Stimulated activated CD4-positive, alpha-beta T cell treated with anti-CD3 and anti-CD28 coated beads, Interleukin-1b, Interleukin-23, amount 100 ng/mL, for 1 hour (primary cell): ENCODE measurements at places on chromosomes 13 and 19.

DNA sequence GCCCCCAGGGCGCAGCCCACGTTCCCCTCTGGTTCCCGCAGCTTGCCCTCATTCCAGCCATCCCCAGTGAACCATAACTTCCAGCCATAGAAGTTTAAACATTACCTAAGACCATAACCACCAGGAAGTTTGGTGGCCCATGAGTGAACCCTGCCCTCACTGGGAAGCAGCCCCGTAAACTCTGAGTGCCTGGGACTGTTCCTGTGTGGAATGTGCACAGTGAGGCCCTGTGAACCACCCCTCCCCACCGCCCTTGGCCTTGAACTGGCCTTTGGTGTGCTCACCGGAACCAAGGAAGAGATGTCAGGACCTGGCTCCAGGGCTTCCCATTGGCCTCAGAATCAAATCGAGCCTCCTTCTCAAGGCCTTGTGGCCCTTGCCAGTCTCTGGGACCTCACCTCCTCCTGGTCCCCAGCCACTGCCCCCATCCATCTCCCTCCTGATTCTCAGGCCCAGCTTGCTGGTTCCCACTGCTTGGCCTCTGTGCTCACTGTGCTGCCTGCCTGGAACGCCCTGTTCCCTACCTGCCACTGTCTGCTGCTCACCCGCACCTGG, 46.5 kb downstream of the DNM2 start:
- no peak for DNase-seq

GRCh38 chr13:33472446-33472845, 186.9 kb upstream of the STARD13 start:
- no peak for DNase-seq

DNA sequence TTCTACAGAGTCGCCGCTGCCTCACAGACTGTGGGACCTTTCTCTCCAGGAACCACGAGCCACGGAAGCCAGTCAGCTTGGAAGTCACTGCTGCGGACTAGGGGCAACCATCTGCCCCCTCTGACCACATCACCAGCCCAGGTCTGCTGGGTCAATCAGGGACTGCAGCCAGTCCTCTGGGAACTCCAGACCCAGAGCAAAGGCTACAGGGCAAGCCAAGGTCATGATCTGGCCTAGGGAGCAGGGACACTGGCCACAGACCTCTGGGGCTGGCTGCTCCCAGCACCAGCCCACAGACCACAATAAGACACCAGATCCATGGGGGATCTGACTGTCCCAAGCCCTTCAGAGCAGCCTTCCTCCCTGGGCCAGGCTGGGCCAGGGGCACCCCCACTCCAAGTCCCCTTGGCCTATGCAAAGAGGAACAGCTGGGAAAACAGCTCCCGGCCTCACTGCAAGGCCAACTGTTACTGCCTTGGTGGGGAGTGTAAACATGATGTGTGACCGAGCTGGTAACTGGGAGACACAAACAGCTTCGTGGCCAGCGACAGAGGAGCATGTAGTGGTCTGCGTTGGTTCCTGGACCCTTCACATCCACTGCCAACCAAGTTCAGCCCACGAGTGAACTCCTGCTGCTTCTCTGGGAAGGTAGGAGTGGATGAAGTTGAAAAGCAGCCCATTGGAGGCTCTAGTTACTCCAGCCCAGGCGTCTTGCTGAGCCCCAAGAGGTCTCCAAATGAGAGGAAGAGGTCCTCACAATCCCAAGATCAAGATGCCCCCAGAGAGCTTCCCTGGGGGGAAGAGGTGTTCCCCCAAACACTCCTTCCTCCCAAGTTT, 1.5 kb downstream of the AKT2 start:
- no peak for DNase-seq

- no peak for DNase-seq
Observed at GRCh38 chr19:15616627-15617270, 1.7 kb downstream of the CYP4F8 start.

- DNase-seq: no peak
Observed at GRCh38 chr13:43757266-43757665, 29.5 kb downstream of the ENOX1 start.
